EH (cell line): ENCODE measurements at places on chromosomes 3 and 15.
A peak's percentile ranks its signal among the peaks of the same experiment; 100 is the strongest.

DNA sequence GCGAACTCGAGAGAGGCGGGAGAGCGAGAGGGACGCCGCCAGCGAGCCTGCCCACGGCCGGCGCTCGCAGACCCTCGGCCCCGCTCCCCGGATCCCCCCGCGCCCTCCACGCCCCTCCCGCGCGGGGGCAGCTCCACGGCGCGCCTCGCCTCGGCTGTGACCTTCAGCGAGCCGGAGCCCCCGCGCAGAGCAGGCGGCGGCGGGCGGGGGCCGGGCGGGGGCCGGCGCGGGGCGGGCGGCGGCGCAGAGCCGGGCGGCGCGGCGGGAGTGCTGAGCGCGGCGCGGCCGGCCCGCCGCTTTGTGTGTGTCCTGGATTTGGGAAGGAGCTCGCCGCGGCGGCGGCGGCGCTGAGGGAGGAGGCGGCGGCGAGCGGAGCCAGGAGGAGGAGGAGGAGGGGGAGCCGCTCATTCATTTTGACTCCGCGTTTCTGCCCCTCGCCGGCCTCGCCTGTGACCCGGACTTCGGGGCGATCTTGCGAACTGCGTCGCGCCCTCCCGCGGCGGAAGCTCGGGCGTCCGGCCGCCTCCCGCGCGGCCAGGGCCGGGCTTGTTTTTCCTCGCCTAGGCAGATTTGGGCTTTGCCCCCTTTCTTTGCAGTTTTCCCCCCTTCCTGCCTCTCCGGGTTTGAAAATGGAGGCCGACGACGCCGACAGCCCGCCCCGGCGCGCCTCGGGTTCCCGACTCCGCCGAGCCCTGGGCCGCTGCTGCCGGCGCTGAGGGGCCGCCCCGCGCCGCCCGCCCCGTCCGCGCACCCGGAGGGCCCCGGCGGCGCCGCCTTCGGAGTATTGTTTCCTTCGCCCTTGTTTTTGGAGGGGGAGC lies 524 bp downstream of the IGF1R start:
- DNase-seq, result peak; percentile 69

- DNase-seq, result peak; percentile 15
Observed at GRCh38 chr3:17672506-17672905, 69.9 kb downstream of the TBC1D5 start.

- DNase-seq, result peak; percentile 52
Observed at GRCh38 chr15:32993285-32993684, 201.2 kb downstream of the FMN1 start.

DNA sequence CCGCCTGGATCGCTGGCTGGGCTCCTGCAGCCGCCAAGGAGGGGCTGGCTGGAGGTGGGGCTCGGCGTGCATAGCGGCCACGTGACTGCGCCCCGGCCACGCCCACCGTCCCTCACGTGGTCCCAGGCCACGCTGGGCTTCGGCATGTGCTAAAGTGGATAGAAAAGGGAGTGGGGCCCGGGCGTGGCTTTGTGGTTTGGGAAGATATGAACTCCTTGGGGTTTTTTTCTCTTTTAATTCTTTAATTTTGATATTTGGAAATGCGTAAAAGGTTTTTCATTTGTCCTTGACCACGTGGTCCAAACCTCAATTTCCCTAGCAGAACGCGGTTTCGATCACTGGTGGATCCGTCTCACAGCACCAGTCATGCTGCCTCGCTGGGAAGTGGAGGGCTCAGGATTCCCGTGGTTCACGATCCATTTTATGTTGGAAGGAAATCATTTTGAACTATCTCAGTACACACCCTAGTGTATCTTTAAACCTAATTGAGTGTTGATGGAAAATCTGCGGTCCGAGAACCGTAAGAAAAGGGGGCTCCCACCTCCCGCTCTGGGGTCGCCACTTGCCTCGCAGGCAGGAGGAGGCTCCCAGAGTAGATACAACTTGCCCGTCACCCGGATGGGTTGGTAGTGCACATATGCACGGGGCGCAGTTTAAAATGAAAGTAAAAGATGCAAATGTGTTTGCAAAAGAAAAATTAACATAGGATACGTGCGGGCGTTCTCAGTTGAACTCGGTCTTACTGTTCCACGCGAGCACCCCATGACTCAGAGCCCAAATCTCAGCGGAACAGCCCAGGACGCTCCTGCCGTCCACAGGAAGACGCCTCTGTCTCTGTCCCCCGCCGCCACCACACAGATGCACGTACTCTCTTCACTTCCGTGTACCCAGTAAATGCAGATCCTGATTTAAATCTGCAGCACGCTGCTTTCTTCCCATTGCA lies 141.9 kb downstream of the PGPEP1L start:
- DNase-seq, result peak; percentile 88

DNA sequence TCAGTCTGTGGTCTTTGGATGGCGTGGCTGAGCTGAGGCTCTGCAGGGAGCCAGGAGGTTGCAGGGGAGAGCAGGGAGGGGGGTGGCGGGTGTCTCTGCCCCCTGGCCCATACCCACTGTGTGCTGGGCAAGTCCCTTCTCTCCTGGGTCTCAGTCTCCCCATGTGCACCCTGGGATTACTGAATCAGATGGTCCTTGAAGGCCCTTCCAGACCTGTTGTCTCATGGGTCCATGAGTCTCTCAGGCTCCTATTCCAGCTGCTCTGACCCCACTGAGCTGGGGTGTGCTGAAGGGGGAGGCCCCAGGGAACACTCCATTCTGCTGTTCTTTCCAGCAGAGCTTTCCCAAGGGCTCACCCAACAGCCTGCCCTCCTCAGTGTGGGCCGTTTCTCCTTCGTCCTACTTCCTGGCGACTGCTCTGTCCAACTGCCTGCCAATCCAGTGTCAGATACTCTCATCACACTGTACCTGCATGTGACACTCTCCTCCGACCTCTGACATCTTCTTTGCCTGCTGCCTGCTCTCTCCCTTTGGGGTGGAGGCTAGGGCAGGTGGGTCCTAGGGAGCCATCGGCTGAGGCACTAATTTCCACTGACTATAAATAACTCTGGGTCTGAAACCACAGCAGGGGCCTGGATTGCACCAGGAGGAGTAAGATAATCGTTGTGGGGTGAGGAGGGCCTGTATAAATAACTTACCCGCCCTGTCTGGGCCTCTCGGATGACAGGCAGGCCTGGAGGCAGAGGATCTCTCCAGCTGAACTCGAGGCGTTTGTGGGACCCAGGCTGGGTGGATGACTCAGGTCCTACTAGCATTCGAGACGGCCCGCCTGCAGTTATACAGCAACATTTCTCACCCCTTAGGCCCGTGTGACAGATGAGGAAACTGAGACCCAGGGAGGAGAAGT lies 67.1 kb downstream of the ATP2B2 start:
- peak; percentile 97 for DNase-seq

DNA sequence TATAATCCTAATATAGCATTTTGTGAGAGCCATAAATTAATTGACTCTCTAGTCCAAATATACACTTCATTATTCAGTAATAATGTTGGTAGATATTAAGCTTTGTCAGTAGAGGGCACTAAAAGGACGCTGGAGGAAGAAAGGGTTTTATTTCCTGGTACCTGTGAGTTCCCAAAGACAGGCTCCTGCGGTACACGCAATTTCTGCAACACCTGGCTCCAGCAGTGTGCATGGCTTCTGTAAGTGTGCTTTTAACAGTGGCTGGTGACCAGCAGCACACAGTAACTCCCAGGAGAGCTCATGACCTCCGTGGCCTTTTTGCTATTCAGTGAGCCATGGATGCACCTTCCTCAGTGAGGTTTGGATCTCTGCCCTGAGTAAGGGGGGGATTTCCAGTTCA lies 338.3 kb upstream of the ZNF385D start:
- DNase-seq, result peak; percentile 1

- DNase-seq, result peak; percentile 87
Observed at GRCh38 chr3:59426821-59427565, 377.2 kb upstream of the CFAP20DC start.

DNA sequence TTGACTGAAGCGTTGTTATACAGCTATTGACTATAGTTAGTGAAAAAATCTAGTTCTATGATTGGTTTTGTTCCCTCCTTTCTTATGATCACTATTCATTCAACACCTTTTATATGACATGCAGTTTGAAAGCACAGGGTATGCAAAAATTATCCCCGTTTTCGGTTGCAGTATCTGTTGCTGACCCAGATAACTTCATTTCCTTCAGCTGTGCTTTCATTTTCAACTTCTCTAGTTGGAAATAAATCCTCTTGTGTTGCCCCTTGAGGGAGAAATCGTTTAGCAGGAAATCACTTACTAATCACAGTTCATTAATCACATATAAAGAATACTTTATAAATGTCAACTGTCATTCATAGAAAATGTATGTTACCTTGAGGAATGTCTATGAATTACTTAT lies 55.1 kb downstream of the MBNL1 start:
- no peak for DNase-seq

- DNase-seq, result peak; percentile 35
Observed at GRCh38 chr3:63193647-63194046, 84.5 kb upstream of the SYNPR start.

- DNase-seq, result no peak
Observed at GRCh38 chr3:23985747-23986544, 40.9 kb downstream of the NR1D2 start.

DNA sequence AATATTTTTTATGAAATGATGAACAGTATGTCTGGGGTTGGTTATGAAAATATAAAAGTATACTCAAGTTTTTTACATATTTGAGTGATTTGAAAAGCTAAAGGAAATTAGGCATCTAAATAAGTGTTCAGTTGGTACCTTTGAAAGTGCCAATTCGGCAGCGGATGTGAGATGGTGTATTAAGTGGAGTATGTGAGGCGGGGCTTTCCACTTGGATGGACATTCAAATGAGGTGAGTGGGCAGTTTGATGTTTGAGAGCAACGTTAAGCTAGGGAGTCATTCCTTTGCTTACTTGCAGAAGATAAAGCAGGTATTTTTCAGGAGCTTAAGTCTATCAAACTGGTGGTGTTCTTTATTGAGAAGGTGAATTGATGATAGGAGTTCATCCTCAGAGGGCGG lies 189.0 kb upstream of the GOLIM4 start:
- DNase-seq, result no peak

DNA sequence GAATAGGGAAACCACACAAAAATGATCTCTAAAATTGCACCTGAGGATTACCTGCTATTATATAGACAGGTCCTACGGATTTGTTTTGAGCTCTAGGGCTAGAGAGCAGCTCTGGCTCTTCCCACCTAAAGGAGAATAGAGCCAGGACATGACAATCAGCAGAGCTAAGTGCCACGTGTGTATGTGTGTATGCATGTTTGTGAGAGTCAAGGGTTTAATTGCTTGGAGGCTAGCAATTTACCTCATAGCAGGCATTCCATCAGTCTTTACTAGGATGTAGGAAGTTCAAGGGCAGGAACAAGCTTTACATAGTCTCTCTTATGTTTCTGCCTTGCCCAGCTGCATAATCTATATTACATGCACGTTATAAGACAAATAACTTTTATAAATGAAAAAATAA lies 498.2 kb downstream of the NSUN3 start:
- no peak for DNase-seq

- DNase-seq, result no peak
Observed at GRCh38 chr3:113776564-113776963, 29.7 kb downstream of the ATP6V1A start.

- DNase-seq, result peak; percentile 58
Observed at GRCh38 chr3:11077466-11077865, 76.8 kb upstream of the HRH1 start.
